Upper lobe of right lung (tissue), 1 donor: ENCODE measurements at places on chromosomes 7 and 10. TPM values are rescaled to one million over a fixed set of nuclear protein-coding genes. Genes with fewer than 3 reads are reported as not detected.

SPACDR gene
- 1.8 TPM for total RNA-seq

TSPAN14 gene
- total RNA-seq, result 157 TPM

UTF1 gene
- total RNA-seq, result not detected

PLXNA4 gene
- 7.2 TPM for total RNA-seq

TNS3 gene
- 168 TPM for total RNA-seq

EEF1AKMT2 gene
- total RNA-seq, result 15.7 TPM

WEE2 gene
- not detected for total RNA-seq

NUPR2 gene
- 0.98 TPM for total RNA-seq

GRCh38 chr10:113666682-113667252 lies 2.9 kb upstream of the NRAP start:
- no peaks in the 10 kb centered on the region for H3K27me3 ChIP-seq
- no peak overlapping the region for H3K27ac ChIP-seq
- no peaks in the 10 kb centered on the region for H3K36me3 ChIP-seq
- DNase-seq, result no peak

GRCh38 chr7:45342236-45342635 lies 184.6 kb downstream of the RAMP3 start:
- no peaks in the 10 kb centered on the region for H3K36me3 ChIP-seq
- H3K27me3 ChIP-seq, result no peaks in the 10 kb centered on the region
- H3K4me1 ChIP-seq, result no peaks in the 10 kb centered on the region
- DNase-seq, result no peak
- no peak overlapping the region for H3K4me3 ChIP-seq

DNA sequence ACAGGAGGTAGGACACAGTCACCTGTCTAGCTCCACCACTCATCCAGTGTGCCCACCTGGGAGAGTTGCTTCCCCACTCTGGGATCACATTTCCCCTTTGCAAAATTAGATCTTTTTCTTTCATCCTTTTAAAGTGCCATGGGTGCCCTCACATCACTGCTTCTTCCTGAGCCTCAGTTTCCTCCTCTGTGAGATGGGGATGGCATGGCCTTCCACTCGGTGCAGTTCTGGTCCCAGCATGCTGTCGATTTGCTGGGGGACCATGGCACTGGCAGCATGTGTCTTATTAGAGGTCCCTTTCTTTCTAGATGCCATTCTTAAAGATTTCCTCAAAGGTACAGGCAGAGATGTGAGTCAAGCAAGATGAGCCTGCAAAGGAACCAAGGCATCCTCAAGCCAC lies 158.3 kb upstream of the ZMIZ1 start:
- H3K27me3 ChIP-seq, result no peaks in the 10 kb centered on the region
- no peak overlapping the region for H3K27ac ChIP-seq
- no peaks in the 10 kb centered on the region for H3K36me3 ChIP-seq
- no peak overlapping the region for H3K4me3 ChIP-seq

DNA sequence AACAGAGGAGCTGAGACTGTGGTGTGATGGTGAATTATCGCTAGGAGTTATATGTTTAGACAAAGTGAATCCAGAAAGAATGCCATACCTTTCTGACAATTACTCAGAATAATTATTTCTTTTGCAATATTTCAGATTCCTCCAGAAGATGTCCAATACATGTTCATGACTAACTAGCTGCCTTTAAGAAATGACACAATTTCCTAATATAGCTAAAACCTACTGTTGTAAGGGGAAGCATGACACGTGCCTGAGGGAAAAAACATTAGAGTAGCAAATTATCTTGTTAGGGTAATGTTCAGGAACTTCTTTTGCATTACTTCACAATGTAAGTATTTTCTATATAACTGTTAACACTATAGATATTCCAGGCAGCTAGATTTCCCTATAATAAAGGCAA lies 150.3 kb downstream of the COL28A1 start:
- no peak for DNase-seq
- H3K27me3 ChIP-seq, result no peaks in the 10 kb centered on the region
- H3K36me3 ChIP-seq, result no peaks in the 10 kb centered on the region
- H3K4me1 ChIP-seq, result no peaks in the 10 kb centered on the region
- no peak overlapping the region for H3K4me3 ChIP-seq
- H3K27ac ChIP-seq, result no peak overlapping the region

GRCh38 chr7:122301858-122302760 lies 2.4 kb downstream of the FEZF1 start:
- DNase-seq, result no peak
- H3K27me3 ChIP-seq, result peaks cover 96% of the 10 kb centered on the region
- H3K27ac ChIP-seq, result no peak overlapping the region
- no peaks in the 10 kb centered on the region for H3K36me3 ChIP-seq
- H3K4me3 ChIP-seq, result no peak overlapping the region

GRCh38 chr10:73848821-73849489 lies 25.4 kb downstream of the CAMK2G start:
- peaks cover 63% of the 10 kb centered on the region for H3K36me3 ChIP-seq
- no peaks in the 10 kb centered on the region for H3K27me3 ChIP-seq
- H3K27ac ChIP-seq, result peak overlapping the region; percentile 60

DNA sequence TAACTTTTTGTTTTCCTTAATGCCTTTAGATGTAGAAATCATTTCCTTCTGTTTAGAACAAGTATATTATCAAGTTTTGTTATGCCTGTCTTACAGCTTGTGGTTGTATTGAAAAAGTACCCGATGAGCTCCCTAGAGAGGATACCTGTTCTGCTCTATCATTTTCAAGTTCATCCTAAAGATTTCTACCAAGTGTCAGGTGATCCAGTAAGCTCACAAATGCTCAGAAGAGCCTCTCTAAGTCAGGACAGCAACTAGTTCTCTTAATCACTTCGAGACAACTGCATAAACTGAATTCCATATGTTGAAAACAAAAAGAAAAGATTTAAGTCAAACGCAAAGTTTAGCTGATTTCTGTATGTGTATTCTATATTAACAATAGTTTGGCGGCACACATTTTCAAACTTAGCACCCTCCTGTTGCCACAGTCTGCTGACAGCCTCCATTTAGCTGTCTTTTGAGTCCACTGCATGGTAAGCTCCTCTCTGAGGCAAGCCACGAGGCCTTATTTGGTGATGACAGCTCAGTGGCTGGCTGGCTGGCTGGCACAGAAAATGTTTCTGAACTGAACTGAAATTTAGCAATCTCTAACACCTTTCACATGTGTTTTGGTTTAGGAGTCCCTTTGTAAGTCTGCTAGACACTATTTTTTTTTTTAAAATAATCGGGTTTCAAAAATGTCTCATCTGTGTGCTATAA lies 59.4 kb downstream of the SEMA3C start:
- H3K27me3 ChIP-seq, result no peaks in the 10 kb centered on the region
- no peaks in the 10 kb centered on the region for H3K36me3 ChIP-seq
- no peak overlapping the region for H3K27ac ChIP-seq
- H3K4me3 ChIP-seq, result no peak overlapping the region
- H3K4me1 ChIP-seq, result peaks cover 4% of the 10 kb centered on the region

DNA sequence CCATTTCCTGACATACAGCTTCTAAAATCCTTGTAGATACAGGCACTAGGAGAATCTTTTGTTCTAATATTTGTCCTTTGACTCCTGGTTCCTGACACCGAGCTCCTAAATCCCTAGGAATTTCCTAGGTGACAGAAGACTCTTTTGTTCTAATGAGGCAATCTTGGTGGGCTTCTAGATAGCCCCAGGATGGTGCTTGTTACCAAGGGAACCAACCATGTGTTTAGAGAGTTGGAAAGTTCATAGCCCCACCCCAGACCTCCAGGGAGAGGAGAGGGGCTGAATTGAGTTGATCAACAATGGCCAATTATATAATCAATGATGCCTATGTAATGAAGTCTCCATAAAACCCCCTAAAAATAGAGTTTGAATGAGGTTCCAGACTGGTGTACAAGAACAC lies 145.1 kb downstream of the JMJD1C start:
- no peak overlapping the region for H3K27ac ChIP-seq
- no peaks in the 10 kb centered on the region for H3K27me3 ChIP-seq
- H3K36me3 ChIP-seq, result no peaks in the 10 kb centered on the region

DNA sequence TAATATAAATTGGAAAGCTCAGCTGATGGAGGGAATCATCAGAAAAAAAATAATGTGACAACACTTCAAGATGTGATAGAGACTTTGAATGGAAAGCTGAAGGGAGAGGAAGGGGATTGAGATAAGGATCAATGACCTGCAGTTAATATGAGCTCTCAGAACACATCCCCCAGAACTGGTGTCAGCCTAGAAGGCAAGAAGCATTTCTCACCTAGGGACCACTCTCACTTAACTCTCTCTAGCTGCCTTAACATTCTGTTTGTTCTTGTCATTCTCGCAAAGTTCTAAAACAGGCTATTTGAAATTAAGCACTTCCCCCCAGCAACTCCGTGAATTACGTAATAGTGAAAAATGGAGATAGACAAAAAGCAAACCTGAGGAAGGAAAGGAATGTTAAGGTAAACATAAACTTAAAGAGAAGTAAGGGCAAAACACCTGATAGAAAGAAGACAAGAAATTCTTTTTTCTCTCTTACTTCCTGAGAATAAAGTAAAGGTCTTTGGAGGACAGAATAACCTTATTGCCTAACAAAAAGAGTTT lies 1.2 kb upstream of the MPP7 start:
- H3K4me3 ChIP-seq, result peak overlapping the region; percentile 77
- no peaks in the 10 kb centered on the region for H3K27me3 ChIP-seq
- H3K27ac ChIP-seq, result peak overlapping the region; percentile 73
- DNase-seq, result no peak
- H3K36me3 ChIP-seq, result no peaks in the 10 kb centered on the region

GRCh38 chr7:82410461-82410860 lies 33.1 kb downstream of the CACNA2D1 start:
- no peaks in the 10 kb centered on the region for H3K36me3 ChIP-seq
- no peaks in the 10 kb centered on the region for H3K4me1 ChIP-seq
- no peak overlapping the region for H3K27ac ChIP-seq
- H3K27me3 ChIP-seq, result no peaks in the 10 kb centered on the region

GRCh38 chr7:1046722-1047679 lies 2.7 kb downstream of the GPR146 start:
- H3K36me3 ChIP-seq, result no peaks in the 10 kb centered on the region
- H3K4me3 ChIP-seq, result no peak overlapping the region
- no peaks in the 10 kb centered on the region for H3K27me3 ChIP-seq
- peak overlapping the region; percentile 11 for H3K27ac ChIP-seq
- no peak for DNase-seq
- H3K4me1 ChIP-seq, result peaks cover 65% of the 10 kb centered on the region

DNA sequence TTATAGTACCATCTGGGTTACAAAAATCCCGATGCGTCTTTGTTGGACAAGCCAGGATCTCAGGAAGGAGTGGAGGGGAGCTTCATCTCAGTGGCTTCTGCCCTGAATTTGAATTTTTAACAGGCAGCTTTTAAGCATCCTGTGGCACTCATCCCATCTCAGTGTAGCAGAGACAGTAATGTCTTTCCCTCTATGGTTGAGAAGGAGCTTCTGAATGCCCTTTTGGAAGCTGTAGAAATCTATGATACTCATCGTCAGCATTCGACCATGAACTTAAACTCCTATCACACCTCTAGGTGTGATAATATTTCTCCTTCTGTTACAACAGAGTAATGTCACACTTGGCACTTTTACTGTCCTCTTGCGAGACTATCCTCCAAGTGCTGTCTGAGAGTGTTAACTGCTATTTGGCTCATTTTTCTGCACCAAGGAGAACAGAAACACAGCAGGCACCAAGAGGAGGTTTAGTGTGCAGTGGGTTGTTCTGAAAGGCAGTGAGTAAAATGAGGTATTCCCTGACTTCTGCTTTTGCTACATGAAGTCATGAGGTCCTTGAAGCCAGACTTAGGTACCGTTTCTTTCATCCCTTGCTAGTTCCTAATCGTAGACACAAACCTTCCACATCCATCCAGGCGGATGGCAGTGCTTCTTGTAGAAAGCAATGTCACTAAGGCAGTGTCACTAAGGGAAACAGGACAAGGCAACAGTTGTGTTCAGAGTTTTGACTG lies 177.4 kb downstream of the CELF2 start:
- no peaks in the 10 kb centered on the region for H3K27me3 ChIP-seq
- peaks cover 51% of the 10 kb centered on the region for H3K4me1 ChIP-seq
- no peak overlapping the region for H3K4me3 ChIP-seq
- peaks cover 32% of the 10 kb centered on the region for H3K36me3 ChIP-seq
- H3K27ac ChIP-seq, result no peak overlapping the region

GRCh38 chr7:123538189-123538714 lies 3.9 kb upstream of the IQUB start:
- peaks cover 13% of the 10 kb centered on the region for H3K36me3 ChIP-seq
- H3K27me3 ChIP-seq, result no peaks in the 10 kb centered on the region
- peaks cover 2% of the 10 kb centered on the region for H3K4me1 ChIP-seq
- no peak overlapping the region for H3K4me3 ChIP-seq

DNA sequence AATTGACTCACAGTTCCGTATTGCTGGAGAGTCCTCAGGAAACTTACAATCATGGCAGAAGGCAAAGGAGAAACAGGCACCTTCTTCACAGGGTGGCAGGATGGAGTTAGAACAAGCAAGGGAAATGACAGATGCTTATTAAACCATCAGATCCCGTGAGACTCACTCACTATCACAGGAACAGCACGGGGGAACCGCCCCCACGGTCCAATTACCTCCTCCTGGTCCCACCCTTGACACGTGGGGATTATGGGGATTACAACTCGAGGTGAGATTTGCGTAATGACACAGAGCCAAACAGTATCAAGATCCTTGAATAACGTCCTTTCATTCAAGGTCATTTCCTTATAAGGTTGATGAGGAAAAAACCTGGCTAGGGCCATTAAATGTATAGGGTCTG lies 176.6 kb downstream of the TPK1 start:
- no peak overlapping the region for H3K27ac ChIP-seq
- no peak for DNase-seq
- no peak overlapping the region for H3K4me3 ChIP-seq
- H3K36me3 ChIP-seq, result no peaks in the 10 kb centered on the region
- H3K27me3 ChIP-seq, result no peaks in the 10 kb centered on the region

DNA sequence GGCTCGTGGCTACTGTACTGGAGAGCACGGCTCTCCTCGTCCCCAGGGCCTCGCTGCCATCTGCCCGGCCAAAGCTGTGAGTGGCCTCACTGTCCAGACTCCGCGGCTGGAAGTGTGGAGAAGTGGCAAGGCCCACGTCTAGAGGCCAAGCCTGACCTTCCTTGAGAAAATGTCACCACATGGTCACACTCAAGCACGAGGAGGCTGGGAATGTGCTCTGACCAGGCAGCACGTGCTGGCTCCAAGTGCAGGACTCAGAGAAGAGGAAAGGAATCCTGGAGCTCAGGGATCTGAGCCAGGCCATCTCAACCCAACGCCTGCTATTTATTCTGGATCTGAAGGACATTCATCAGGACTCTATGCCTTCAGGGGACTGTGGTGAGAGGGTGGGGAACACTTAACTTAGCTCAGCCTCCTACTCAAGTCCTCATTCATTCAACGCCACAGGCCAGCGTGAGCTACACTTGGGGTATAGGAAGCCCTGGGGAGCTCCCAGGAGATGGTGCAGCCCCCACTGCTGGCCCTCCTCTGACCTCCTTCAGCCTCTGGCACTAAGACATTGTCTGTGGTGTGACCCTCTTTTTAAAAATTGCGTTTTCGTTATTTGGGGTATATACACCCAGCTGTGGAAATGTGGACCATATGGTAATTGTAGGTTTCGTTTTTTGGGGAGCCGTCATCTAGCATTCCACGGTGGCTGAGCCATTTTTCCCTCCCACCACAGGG lies 29.0 kb downstream of the EN2 start:
- peaks cover 24% of the 10 kb centered on the region for H3K27me3 ChIP-seq
- H3K4me3 ChIP-seq, result no peak overlapping the region
- no peak for DNase-seq
- H3K27ac ChIP-seq, result no peak overlapping the region
- H3K4me1 ChIP-seq, result peaks cover 11% of the 10 kb centered on the region
- H3K36me3 ChIP-seq, result no peaks in the 10 kb centered on the region

- H3K36me3 ChIP-seq, result no peaks in the 10 kb centered on the region
- DNase-seq, result no peak
- H3K27me3 ChIP-seq, result no peaks in the 10 kb centered on the region
- H3K4me3 ChIP-seq, result no peak overlapping the region
Measured at GRCh38 chr7:13829914-13830900, 159.3 kb downstream of the ETV1 start.
